ENCODE measurements at places on chromosomes 16 and 17.

GRCh38 chr17:69093279-69093789 is 32.6 kb upstream of the ABCA9 start:
- DNase-seq: peak; percentile 24

GRCh38 chr16:51651061-51651466 is 500.0 kb upstream of the SALL1 start:
- no peak for DNase-seq

- no peak for DNase-seq
Observed at GRCh38 chr17:48795444-48796162, 21.4 kb downstream of the TTLL6 start.

- no peak for DNase-seq
Observed at GRCh38 chr17:16406742-16407674, 8.4 kb upstream of the TRPV2 start.

DNA sequence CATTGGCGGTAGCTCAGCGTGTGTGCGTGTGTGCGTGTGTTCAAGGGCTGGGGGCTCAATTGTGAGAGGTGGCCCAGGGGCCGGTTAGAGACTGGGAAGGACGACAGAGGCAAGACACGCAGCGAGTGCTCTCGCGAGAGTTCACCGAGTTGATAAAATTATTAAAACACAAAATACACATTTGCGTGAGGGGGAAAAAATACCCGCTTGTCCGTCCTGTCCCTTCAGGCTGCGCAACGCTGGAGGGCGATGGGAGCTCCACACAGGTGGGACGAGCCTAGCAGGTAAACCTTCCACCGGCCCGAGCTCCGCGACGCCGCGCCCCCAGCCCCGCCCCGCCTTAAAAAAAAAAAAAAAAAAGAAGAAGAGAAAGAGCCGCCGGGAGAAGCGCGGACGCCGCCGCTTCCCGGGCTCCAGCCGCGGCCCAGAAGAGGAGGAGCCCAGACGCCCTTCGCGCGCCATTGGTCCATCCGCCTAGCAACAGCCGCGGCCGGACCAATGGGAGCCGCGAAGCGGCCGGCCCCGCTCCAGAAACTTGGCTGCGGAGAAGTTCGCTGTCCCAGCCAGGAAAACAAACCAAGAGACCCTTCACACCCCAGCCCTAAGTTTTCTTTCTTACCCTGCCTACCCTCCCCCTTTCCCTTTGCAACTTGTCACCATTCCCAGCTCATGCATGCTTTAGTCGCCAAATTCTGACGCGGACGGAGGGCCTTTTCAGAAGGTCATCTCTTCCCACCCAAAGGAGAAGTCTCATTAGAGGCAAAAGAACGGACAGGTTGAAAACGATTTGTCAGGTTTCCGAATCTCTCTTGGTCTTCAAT is 169.9 kb upstream of the MAF start:
- peak; percentile 14 for DNase-seq

GRCh38 chr16:81190667-81191066 is 47.8 kb upstream of the BCO1 start:
- DNase-seq: no peak

DNA sequence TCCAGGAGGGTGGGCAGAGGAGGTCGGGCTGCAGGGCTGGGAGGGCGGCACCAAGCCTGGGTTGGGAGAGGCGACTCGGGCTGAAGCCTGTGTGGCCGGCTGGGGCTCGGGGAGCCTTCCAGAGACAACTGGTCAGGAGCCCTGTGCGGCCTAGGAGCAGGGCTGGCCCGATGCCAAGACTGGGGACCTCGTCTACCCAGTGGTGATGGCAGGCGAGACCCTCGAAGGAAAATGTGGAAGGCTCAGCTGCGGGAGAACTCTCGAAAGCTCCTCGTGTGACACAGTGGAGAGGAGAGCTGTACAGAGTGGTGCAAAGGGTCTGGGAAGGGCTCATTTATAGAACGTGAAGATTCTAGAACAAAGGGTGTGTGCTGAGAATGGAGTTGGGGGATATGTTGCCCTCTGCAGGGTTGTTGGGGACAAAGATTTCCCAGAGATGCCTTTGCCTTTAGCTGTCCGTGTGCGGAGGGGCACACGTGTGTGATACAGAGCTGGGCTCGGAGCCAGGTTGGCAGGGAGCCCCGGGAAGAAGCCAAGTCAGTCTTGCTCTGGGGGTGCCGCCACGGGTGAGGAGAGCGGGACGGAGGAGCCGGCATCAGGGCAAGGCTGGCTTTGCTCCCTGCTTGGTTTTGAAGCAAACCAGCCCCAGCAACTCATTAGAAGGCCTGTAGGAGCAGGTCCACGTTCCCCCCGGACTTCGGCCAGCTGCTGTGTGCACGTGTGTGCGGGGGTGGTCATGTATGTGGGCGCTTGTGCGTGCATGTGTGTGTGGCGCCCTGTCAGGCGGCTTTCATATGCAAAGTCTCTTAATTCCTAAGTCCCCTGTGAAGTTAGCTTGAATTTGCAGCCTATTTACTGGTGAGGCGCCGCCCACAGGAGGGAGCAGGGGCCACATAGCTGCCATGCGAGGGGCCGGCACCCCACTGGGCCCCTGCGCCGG is 132.4 kb upstream of the CHMP6 start:
- no peak for DNase-seq

GRCh38 chr17:76848670-76849069 is 19.5 kb upstream of the MGAT5B start:
- no peak for DNase-seq

GRCh38 chr17:62093188-62094155 is 28.4 kb upstream of the MED13 start:
- no peak for DNase-seq
